HFFc6 (cell line): ENCODE measurements at places on chromosomes 7 and 10.

- DNase-seq, result no peak
Measured at GRCh38 chr7:157766098-157766497, 429.3 kb downstream of the DNAJB6 start.

DNA sequence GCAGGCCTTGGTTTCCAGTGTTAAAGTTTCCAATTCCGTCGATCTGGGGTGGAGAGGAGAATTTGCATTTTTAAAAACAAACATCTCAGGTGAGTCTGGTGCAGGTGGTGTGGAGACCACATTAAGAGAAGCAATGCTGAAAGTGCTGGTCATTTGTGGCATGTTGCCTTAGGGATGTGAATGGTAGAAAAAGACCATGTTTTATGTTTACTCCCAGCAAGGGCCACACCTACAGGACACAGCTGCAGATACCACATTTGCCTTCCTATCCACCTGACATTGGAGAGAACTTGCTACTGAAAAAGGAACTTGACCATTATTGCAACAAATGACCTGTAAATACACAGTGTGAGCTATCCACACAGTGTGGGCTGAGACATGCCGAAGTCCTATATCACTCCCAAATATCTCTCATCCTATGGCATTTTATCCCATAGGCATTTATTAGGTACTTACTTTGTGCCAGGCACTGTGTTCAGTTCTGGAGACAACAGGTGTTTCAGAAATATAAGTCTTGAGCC is 183.1 kb downstream of the NRP1 start:
- DNase-seq, result no peak

DNA sequence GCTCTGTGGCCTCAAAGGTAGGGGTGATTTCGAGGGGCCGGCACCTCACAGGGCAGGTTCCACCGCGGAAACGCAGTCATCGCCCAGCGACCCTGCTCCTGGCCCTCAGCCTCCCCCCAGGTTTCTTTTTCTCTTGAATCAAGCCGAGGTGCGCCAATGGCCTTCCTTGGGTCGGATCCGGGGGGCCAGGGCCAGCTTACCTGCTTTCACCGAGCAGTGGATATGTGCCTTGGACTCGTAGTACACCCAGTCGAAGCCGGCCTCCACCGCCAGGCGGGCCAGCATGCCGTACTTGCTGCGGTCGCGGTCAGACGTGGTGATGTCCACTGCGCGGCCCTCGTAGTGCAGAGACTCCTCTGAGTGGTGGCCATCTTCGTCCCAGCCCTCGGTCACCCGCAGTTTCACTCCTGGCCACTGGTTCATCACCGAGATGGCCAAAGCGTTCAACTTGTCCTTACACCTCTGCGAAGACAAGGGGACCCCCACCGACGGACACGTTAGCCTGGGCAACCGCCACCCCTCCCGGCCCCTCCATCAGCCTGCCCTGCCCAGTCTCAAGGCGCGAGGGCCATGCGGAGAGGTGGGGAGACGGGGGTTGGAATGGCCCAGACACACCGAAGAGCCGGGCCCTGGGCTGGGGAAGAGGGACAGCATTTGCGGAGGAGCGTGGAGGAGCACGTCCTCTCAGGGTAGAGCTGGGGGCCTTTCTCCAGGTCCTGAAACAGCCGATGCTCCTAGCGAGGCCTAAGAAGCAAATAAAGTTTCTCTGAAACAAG is 6.0 kb downstream of the SHH start:
- DNase-seq, result no peak

GRCh38 chr10:23370106-23370505 is 25.5 kb upstream of the C10orf67 start:
- DNase-seq, result no peak

DNA sequence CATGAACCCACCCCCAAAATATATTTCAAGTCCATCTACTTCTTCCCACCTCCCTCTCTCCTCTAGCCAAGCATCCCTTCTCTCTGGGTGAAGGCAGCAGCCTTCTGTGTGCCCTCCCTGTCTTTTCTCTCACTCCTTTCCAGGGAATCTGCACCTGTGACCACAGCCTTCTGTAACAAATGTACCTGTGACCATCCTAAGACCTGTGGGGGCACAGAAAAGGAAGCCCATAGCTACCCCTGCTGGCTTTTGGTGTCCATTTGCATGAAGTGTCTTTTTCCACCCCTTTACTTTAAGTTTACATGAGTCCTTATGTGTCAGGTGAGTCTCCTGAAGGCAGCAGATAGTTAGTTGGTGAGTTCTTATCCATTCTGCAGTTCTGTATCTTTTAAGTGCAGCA is 2.0 kb upstream of the TBXAS1 start:
- DNase-seq, result no peak

GRCh38 chr10:50809596-50809995 is 69.9 kb downstream of the ASAH2B start:
- DNase-seq, result no peak

- no peak for DNase-seq
Measured at GRCh38 chr7:84105586-84105985, 89.0 kb downstream of the SEMA3A start.

GRCh38 chr7:74449809-74450397 is 3.8 kb upstream of the GTF2IRD1 start:
- DNase-seq, result peak; percentile 15

DNA sequence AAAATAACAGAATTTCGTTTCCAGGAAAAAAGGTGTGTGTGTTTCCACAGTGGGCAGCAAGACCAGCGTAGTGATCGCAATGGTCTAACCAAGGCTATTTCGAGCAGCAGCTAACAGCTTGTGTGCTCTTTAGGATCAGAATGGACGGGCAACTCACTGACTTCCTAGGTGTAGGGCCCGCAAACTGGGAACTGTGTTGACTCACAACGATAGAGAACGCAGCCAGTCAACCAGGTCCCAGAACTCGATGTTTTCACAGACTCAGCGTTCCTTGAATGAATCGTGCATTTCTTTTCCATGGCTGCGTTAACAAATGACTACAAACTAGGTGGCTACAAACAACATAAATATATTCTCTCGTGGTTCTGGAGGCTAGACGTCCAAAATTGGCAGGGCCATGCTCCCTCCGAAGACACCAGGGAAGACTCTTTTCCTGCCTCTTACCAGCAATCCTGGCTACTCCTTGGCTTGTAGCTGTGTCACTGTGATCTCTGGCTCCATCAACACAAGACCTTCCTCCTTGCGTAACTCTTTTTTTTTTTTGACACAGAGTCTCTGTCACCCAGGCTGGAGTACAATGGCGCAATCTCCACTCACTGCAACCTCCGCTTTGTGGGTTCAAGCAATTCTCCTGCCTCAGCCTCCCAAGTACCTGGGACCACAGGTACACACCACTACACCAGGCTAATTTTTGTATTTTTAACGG is 39.1 kb downstream of the PODXL start:
- no peak for DNase-seq

GRCh38 chr10:32207544-32207943 is 139.4 kb downstream of the EPC1 start:
- peak; percentile 28 for DNase-seq

- peak; percentile 60 for DNase-seq
Measured at GRCh38 chr10:103284170-103284569, 7.2 kb downstream of the INA start.

DNA sequence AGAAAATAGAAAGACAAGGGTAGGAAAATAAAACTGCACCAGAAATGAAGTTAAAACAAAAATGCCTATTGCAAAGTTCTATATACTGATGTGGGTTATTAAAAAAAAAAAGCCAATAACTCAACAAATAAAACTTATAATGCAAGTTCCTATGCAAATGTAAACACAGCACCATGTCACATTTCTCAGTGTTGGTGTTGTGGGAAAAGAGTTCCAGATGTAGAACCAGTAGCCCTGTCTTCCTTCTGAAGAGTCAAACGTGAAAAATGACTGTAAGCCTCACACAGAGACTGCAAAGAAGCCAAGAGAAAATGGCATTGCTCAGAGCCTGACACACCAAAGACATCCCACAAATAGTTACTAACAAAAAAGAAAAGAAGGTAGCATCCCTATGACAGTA is 10.1 kb downstream of the PON2 start:
- DNase-seq, result no peak

- no peak for DNase-seq
Measured at GRCh38 chr10:71547876-71548846, 151.4 kb downstream of the CDH23 start.

GRCh38 chr7:106872763-106873162 is 7.7 kb downstream of the PIK3CG start:
- no peak for DNase-seq

DNA sequence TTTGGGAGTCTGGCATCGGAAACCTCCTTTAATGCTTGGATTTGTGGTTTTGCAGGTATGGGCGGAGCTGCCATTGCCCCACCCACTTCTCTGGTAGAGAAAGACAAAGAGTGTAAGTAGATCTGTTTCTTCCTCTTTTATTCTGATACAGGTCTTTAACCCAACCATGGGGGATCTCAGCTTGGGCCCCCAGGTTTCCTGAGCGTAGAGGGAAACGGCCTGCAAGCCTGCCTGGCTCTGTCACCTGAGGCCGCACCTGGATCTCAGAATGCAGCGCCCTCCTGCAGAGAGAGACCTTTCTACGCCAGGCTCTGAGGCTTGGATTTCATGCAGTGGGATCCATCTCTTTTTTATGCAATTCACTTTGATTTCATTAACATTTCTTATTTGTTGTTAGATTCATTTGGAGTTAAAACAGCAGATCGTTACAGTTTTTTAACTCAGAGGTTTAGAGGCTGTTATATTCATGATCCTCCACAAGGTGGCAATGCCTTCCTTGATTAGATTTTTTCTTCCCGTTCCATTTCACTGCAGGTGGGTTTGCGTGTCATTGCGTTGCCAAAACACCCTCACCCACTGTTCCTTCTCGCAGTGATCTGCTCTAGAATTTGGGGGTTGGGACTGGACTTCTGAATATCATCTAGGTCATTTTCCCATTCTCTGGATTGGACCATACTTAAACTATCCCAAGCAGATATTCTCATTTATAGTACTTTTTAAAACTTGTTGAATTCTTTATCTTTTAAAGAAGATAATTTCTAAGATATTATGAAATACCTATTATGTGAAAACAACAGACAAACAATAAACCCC is 20.0 kb downstream of the RBM17 start:
- peak; percentile 18 for DNase-seq

GRCh38 chr7:95493247-95493646 is 7.5 kb downstream of the ASB4 start:
- peak; percentile 48 for DNase-seq

DNA sequence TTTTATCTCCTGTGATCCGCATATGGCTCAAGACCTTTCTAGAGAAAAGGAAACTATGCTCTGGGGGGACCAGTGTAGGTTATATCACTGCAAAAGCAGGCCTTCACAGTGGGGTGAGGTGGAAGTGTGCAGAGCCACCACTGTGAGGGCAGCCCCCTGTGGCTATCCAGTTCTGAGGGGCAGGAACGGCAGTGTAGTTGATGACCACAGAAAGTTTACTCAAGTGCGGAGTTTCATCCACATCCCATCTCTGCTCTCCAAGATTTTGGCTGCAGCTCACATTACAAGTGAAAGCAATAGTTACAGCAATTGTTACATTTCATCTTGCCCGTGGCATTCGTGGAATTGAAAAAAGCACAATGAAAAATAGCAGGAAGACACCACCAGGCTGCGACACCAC is 345.9 kb upstream of the GALNT17 start:
- no peak for DNase-seq

GRCh38 chr7:27141137-27141922 is 2.2 kb downstream of the HOXA5 start:
- no peak for DNase-seq

GRCh38 chr10:119007211-119007574 is 22.3 kb upstream of the NANOS1 start:
- DNase-seq, result no peak

DNA sequence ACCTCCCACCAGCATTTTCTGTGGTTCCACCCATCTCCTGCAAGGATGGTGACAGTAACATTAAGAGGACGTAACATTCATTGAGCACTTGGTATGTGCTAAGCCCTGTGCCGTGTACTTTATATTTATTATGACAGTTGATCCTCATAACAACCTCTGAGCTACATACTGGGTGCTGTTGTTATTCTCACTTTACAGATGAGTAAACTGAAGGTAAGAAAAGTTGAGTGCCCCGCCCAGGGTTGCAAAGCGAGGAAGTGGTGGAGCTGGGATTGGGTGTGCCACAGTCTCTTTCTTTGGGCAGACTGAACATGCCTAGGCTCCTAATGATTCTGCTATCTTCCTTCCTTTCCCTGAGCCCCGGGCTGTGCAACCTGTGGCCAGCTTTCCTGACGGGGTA is 107.4 kb downstream of the SH3PXD2A start:
- DNase-seq, result no peak

GRCh38 chr7:125663961-125664360 is 734.3 kb upstream of the POT1 start:
- DNase-seq, result no peak

DNA sequence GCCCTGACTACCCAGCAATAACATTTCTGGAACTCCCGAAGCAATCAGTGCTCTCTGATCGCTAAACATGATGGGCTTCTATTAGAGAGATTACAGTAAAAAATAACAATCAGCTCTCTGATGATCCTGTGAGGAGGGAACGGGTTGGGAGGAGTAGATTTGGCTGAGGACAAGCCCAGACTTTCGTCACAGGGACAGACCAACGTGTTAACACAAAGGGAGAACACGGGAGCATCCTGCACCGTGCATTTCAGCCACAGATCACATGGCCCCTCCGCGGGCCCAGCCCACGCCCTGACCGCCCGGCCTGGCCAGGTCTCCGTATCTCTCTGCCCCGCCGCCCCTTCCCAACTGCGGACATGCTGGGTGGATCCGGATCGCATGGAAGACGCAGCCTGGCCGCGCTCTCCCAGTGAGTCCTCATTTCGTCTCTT is 95.0 kb upstream of the AGBL3 start:
- peak; percentile 84 for DNase-seq

DNA sequence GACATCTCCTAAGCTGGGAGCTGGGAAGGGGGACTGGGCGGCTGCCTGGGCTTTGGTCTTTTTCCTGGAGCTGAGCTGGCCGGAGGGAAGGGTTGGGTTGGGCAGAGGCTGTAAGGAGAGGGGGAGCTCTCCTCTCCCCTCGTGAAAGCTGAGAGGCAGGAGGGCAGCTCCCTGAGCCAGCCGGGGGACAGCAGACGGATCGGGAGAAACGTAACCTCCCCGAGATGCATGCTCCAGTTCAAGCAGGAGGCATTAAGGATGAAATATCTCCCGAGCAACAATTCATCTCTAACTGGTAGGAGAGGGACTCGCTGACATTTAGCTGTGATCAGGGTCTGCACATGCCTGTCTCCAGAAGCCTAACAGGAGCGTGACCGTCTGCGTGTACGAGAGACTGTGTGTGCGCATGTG is 19.9 kb upstream of the LBX1 start:
- DNase-seq, result no peak
